Upper lobe of right lung (tissue), 1 donor: ENCODE measurements at places on chromosomes 11 and 22. TPM values are rescaled to one million over a fixed set of nuclear protein-coding genes. Genes with fewer than 3 reads are reported as not detected.

Gene RBM14
- 63.3 TPM for total RNA-seq

Gene THY1
- 7.8 TPM for total RNA-seq

Gene LUZP2
- total RNA-seq = 0.23 TPM

Gene SLC3A2
- 255 TPM for total RNA-seq

Gene RIMBP3C
- total RNA-seq = 0.41 TPM

Gene MRGPRX4
- total RNA-seq = not detected

Gene ANKK1
- total RNA-seq = not detected

Gene UPK3A
- not detected for total RNA-seq

Gene WBP2NL
- 1.3 TPM for total RNA-seq

Gene ALX4
- total RNA-seq = not detected

Gene ANGPTL5
- 0.23 TPM for total RNA-seq

Gene SSTR3
- total RNA-seq = not detected

Gene FAM89B
- 44.1 TPM for total RNA-seq

Gene NEFH
- total RNA-seq = 0.46 TPM

Gene CSF2RB
- 27.2 TPM for total RNA-seq

Gene GDPD5
- 19.3 TPM for total RNA-seq

Gene MFRP
- total RNA-seq = not detected

Gene PIK3IP1
- 56.4 TPM for total RNA-seq

Gene C22orf31
- total RNA-seq = not detected
